B cell (primary cell): ENCODE measurements at places on chromosomes 7 and 10. TPM values are rescaled to one million over a fixed set of nuclear protein-coding genes. Genes with fewer than 3 reads are reported as not detected.

Gene GPR37
- not detected in 2 replicates for total RNA-seq

Gene NPTX2
- not detected in 2 replicates for total RNA-seq

Gene TMEM273
- 36.0 and 37.5 TPM in 2 replicates for total RNA-seq

Gene FAM180A
- not detected in 2 replicates for total RNA-seq

Gene OR2A1
- total RNA-seq = not detected in 2 replicates

Gene CYP3A4
- total RNA-seq = not detected in 2 replicates

Gene LRGUK
- 0.49 and 0.87 TPM in 2 replicates for total RNA-seq

Gene C7orf33
- not detected in 2 replicates for total RNA-seq

Gene SPDYE2B
- not detected in 2 replicates for total RNA-seq

Gene NOS3
- total RNA-seq = 0.39 TPM in 1 of 2 replicates, not detected in the other

Gene PTPN20
- total RNA-seq = 2.4 and 4.2 TPM in 2 replicates

Gene CPXM2
- not detected in 2 replicates for total RNA-seq

Gene GUSB
- 65.4 and 66.4 TPM in 2 replicates for total RNA-seq

Gene PPP1R3A
- total RNA-seq = not detected in 2 replicates

Gene NPY4R2
- not detected in 2 replicates for total RNA-seq

Gene PRSS58
- total RNA-seq = not detected in 2 replicates

Gene MYL7
- total RNA-seq = not detected in 2 replicates

Gene GNA12
- total RNA-seq = 110 and 114 TPM in 2 replicates

Gene VSTM4
- total RNA-seq = not detected in 2 replicates

Gene FAM221A
- 10.7 and 10.8 TPM in 2 replicates for total RNA-seq

Gene ABCC2
- total RNA-seq = 6.1 and 7.0 TPM in 2 replicates

Gene IDI2
- total RNA-seq = not detected in 2 replicates

Gene CASTOR2
- total RNA-seq = 4.9 and 5.1 TPM in 2 replicates

Gene ARF5
- total RNA-seq = 77.1 and 85.5 TPM in 2 replicates

Gene FAM24B
- 11.7 and 12.5 TPM in 2 replicates for total RNA-seq

Gene ERVW-1
- total RNA-seq = not detected in 2 replicates

Gene ANKRD30A
- not detected in 2 replicates for total RNA-seq

Gene DDC
- not detected in 2 replicates for total RNA-seq

Gene NPSR1
- not detected in 2 replicates for total RNA-seq

Gene PFKFB3
- 239 and 251 TPM in 2 replicates for total RNA-seq

Gene RHEB
- 32.0 and 40.3 TPM in 2 replicates for total RNA-seq

Gene SLC39A12
- total RNA-seq = not detected in 2 replicates

Gene EBF3
- 0.07 TPM in 1 of 2 replicates, not detected in the other for total RNA-seq

Gene CLCN1
- total RNA-seq = not detected in 2 replicates

Gene TAF3
- total RNA-seq = 20.1 and 20.2 TPM in 2 replicates

Gene COMTD1
- 12.3 and 14.5 TPM in 2 replicates for total RNA-seq

Gene BZW2
- total RNA-seq = 17.0 and 18.4 TPM in 2 replicates

Gene RASSF4
- total RNA-seq = 1.4 and 2.6 TPM in 2 replicates

Gene CYP2C19
- total RNA-seq = not detected in 2 replicates

Gene UTF1
- 0.25 TPM in 1 of 2 replicates, not detected in the other for total RNA-seq

Gene NUTM2E
- 0.63 and 1.0 TPM in 2 replicates for total RNA-seq

Gene PRKAR2B
- 0.39 and 0.81 TPM in 2 replicates for total RNA-seq

Gene BLNK
- 205 and 210 TPM in 2 replicates for total RNA-seq

Gene BTAF1
- 78.1 and 81.7 TPM in 2 replicates for total RNA-seq

Gene RSPH10B2
- 1.4 and 1.6 TPM in 2 replicates for total RNA-seq

Gene CHRM2
- not detected in 2 replicates for total RNA-seq

Gene TTYH3
- total RNA-seq = 45.5 and 48.6 TPM in 2 replicates
